ENCODE measurements at places on chromosomes 7 and 10.

DNA sequence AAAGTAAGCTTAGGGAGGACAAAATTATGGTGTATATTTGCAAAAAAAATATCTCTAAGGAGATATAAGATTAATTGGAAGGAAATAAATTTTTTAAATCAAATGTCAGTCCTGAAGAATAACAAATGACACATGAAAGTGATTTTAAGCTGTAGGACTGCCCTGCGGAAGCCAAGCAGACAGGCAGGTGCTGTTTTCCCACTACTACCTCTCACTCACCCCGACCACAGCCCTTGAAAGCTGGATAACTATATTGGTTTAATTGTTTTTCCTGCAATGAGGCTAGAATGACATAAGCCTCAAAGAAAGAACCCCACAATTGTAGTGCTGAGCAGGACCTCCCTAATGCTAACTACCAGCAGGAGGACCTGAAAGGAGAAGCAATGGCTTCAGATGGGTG, 68.6 kb upstream of the VIPR2 start:
- no peak overlapping the region for H3K27ac ChIP-seq
- H3K27me3 ChIP-seq: peaks cover 8% of the 10 kb centered on the region
- H3K36me3 ChIP-seq: no peaks in the 10 kb centered on the region

GRCh38 chr10:34155812-34156211, 659.3 kb downstream of the PARD3 start:
- H3K4me1 ChIP-seq: no peaks in the 10 kb centered on the region
- no peak for DNase-seq
- H3K27me3 ChIP-seq: no peaks in the 10 kb centered on the region
- no peaks in the 10 kb centered on the region for H3K36me3 ChIP-seq

DNA sequence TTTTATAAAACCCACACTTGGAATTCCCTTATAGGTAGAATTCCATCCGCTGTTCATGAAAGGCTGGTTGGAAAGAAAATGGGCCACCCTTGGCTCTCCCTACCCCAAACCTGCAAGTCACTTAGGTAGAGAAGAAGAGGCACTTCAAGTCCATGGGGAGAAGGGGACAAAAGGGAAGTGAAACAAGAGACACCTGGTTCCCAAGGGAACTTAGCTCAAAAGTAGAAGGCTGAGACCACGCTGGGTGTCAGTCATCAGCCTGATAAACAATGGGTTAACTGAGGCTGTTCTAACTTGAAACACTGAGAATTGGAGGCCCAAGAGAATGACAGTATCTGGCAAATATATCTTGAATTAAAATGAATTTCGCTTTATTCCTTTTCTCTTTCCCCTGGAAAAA, 330.8 kb upstream of the NFE2L3 start:
- H3K27ac ChIP-seq: no peak overlapping the region
- H3K4me1 ChIP-seq: no peaks in the 10 kb centered on the region
- no peak overlapping the region for H3K4me3 ChIP-seq
- H3K27me3 ChIP-seq: peaks cover 9% of the 10 kb centered on the region
- DNase-seq: no peak
- no peaks in the 10 kb centered on the region for H3K36me3 ChIP-seq

DNA sequence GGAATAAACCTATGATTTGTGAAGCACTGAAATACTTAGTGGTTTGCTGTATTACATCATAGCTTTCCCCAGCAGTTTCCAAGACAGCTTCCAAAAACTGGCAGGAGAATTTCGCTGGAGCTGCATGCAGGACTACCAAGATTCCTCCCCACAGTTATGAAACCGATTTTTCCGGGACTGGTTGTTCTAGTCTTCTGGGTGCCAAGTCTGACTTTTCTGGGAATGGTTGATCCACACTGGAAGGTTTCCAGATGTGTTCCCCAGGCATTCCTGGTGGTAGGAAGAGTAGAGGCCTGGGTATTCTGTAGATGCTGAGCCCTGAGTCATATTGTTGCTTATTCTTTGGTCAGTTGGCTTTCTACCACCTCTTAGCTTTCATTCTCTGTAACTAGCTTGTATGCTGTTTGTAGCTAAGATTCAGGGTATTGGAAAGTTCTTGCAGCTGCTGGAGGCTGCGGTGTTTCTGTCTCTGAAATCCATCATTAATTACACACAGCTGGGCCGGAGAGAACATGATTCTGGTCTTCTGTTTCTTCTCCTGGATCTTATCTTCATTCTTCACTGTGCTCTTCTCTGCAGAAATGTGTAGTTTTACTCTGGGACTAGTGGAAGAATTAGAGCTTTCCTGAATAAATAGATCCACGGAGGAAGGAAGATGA, 6.3 kb downstream of the ABCC2 start:
- H3K27ac ChIP-seq: no peak overlapping the region
- no peaks in the 10 kb centered on the region for H3K36me3 ChIP-seq
- no peak overlapping the region for H3K4me3 ChIP-seq
- no peaks in the 10 kb centered on the region for H3K4me1 ChIP-seq
- no peak for DNase-seq

DNA sequence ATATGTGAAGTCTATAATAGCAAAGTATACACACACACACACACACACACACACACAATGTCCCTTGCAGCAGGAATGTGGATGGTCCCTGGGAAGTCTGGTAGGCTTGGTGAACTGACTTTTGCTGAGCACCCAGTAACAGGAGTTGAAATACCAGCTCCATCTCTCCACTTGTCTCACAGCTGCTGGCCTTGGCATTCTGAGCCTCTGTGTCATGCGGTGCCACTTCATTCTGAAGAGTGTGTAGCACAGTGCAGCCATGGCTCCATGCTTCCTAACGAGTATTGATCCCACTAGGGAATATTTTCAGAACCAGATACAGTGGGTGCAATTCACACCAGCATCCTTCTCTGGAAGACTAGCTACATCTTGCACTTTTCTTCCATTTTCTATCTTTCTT, 192.4 kb downstream of the ADARB2 start:
- DNase-seq: no peak
- no peaks in the 10 kb centered on the region for H3K27me3 ChIP-seq
- peaks cover under 1% of the 10 kb centered on the region for H3K4me1 ChIP-seq
- H3K36me3 ChIP-seq: no peaks in the 10 kb centered on the region
- no peak overlapping the region for H3K27ac ChIP-seq

GRCh38 chr10:63414481-63415260, 51.1 kb downstream of the JMJD1C start:
- no peak overlapping the region for H3K27ac ChIP-seq
- DNase-seq: no peak
- H3K36me3 ChIP-seq: no peaks in the 10 kb centered on the region
- H3K4me1 ChIP-seq: peaks cover 10% of the 10 kb centered on the region
- no peaks in the 10 kb centered on the region for H3K27me3 ChIP-seq
- no peak overlapping the region for H3K4me3 ChIP-seq

Data from T-helper 2 cell treated with Interferon-gamma antibody and Interleukin-4, amounts not matched to agents 5 μg/mL and 100 μg/mL, for 36 hours (primary cell).